ENCODE measurements at places on chromosomes 5 and 9.
A peak's percentile ranks its signal among the peaks of the same experiment; 100 is the strongest.

GRCh38 chr5:54785729-54786591 is 199.4 kb downstream of the ESM1 start:
- DNase-seq, result no peak

DNA sequence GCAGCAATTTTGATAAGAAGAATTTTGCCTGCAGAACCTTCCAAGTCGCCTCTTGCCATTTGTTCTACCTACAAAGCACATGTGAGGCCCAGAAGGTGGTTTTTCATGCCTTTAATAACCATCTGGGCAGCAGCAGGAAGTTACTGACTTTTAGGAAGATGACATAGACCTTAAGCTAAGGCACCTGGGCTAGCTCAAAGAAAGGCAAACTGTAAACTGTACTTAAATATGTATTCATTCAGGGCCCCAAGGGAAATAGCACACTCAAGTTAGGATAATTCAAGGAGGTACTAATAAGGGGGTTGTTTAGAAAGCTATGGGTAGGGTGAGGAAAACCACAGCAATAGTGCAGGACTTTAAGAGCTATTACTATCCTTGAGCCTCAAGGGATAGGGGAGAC is 57.3 kb upstream of the HSPB3 start:
- no peak for DNase-seq

DNA sequence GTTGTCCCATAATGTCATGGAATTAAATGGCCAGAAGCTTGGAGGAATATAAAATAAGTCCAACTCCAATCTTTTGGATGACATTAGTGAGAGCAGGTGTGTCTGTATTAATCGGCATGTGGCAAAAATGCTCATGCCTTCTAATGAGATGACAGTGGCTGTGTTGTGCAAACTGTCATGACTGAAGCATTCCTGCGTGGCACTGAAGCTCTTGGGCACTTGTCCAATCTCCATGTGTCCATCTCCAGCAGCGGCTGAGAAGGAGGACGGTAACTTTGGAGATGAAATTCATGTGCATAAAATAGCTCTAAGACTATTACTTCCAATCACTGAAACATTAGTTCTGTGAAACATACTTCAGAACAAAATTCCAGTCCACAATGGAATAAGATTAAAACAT is 697.5 kb upstream of the GRAMD2B start:
- DNase-seq, result no peak

- DNase-seq, result no peak
Measured at GRCh38 chr9:20980832-20981455, 50.5 kb downstream of the HACD4 start.

GRCh38 chr9:91571036-91571435 is 147.4 kb upstream of the NFIL3 start:
- DNase-seq, result no peak

- DNase-seq, result no peak
Measured at GRCh38 chr5:54804086-54804485, 181.3 kb downstream of the ESM1 start.

- no peak for DNase-seq
Measured at GRCh38 chr9:105393576-105394344, 54.1 kb upstream of the FSD1L start.

GRCh38 chr9:2560180-2560579 is 61.4 kb upstream of the VLDLR start:
- no peak for DNase-seq

- no peak for DNase-seq
Measured at GRCh38 chr9:116471093-116471906, 215.8 kb upstream of the TRIM32 start.

- DNase-seq, result no peak
Measured at GRCh38 chr5:131635684-131636572, 899 bp upstream of the RAPGEF6 start.

- DNase-seq, result no peak
Measured at GRCh38 chr9:21281275-21281674, 23.8 kb downstream of the IFNA5 start.

DNA sequence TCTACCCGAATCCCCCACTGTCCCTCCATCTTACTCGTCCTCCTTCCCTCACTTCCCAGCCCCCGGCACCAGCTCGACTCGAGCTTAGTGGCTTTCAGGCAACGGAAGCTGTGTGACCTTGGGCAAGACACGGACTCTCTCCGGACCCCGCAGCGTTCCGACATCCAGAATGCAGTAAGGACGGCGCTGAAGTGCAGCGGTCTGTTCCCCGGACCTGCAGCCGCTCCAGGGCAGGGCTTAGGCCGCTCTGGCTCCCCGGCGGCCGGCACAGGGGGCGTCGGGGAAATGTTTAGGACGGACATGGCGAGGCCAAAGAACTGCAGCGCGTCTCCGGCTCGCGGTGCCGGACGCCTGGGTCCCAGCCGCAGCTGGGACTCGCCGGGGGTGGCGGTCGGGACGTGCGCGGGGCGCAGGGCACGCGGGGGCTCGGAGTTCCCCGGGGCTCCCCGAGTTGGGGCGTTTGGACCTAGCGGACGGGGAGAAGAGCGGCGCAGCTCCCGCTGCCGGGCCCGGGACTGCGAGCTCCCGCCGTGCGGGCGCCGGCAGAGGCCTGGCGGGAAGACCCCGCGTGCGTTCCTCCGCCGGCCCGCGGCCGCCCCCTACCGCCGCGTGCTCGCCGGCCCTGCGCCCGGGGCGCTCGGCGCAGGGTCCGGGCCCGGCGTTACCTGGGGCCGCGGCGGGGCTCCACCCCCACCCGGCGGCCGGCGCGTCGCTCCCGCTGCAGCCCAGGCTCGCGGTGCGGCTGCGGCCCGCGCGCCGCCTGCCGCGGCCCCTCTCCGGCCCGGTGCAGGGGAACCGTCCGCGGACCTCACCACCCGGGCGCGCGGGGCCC is 5.6 kb upstream of the RNF44 start:
- peak; percentile 42 for DNase-seq

GRCh38 chr5:4520559-4520958 is 619.6 kb upstream of the ADAMTS16 start:
- DNase-seq, result no peak

GRCh38 chr9:128341435-128341849 is 1.1 kb downstream of the SLC27A4 start:
- peak; percentile 83 for DNase-seq

DNA sequence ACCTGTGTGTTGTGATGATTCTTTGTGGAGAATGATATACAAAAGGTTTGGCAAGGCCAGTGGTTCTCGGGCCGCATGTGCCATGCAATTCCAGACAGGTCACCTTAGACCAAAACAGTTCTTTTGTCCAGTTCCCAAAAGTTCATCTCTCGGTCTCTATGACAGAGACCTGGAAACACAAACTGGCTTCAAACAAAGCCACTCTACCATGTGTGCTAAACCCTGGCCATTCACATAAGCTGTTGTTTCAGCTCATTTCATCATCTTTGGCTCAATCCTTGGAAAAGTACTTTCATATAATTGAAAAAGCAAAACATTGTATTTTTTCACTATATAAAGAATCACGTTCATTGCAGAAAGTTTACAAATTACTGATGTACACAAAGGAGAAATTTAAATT is 210.5 kb upstream of the SEMA6A start:
- DNase-seq, result no peak

DNA sequence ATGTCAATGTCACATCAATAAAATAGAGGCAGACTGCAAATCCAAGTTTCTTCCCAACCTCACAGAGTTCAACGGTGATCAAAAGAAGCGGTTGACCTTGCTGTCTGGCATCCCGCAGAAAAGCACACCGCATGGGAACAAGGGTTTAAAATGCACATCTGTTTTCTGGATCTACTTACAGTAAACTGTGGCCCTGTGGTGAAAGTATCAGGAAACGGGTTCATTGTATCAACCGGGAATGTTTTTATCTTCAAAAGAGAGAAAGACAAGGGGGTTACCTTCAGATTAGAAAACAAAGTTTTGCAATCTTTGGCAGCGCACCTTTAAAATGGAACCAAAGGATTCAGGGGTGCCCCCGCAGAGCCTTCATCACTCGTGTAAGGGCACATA is 15.5 kb upstream of the FRRS1L start:
- DNase-seq, result no peak

GRCh38 chr9:131349881-131350563 is 43.9 kb upstream of the PRRC2B start:
- DNase-seq, result peak; percentile 92

DNA sequence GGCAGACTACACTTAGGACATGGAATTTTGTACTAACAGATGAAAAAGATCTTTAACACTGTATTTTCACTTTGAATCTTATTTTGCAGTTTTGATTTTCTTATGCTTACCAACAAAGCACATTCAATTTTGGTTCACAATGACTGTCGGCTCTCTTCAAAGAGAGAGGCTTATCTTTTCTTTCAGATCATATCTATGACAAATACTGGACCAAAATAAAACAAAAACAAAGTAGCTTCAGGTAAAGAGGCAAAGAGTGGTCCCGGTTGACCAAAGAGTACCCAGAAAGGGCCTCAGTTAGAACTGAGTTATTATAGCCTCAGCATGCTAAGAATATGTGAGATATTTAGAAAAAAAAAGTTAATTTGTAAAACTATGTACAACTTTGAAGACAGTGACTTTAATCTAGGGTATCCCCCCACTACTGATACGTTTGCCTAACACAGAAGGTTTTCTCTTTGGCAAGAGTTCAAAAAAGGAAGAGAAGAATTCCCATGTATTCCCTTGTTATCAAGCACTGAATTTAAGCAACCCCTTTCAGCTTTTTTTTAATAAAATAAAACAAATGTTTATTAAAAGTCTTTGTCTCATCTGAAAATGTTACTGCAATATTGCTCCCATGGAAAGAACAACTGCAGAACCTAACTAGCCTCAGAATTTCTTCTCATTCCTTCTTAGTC is 50.5 kb downstream of the NR6A1 start:
- DNase-seq, result no peak

DNA sequence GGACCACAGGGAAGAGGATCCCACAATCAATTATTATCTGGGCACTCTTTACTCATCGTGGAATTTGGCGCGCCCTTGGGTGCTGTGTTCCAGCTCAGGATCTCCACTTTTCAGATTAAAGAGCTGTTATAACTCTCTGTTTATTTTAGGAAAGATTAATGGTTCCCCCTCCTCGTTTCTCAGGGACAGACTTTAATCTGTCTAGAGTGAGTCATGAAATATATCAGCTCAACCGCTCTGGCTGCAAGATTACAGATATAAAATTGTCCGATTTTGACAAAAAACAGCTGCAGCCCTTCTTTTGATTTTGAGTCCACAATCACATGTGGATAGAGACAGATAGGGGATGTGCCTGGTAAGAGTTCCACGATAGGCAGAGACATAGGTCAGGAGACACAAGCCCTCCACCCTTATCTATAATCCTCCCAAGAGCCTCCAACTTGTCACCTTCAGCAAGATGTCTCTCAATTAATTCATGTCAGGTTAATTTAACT is 77.6 kb upstream of the ANKRD55 start:
- no peak for DNase-seq

- no peak for DNase-seq
Measured at GRCh38 chr5:8060953-8061429, 192.0 kb downstream of the MTRR start.

DNA sequence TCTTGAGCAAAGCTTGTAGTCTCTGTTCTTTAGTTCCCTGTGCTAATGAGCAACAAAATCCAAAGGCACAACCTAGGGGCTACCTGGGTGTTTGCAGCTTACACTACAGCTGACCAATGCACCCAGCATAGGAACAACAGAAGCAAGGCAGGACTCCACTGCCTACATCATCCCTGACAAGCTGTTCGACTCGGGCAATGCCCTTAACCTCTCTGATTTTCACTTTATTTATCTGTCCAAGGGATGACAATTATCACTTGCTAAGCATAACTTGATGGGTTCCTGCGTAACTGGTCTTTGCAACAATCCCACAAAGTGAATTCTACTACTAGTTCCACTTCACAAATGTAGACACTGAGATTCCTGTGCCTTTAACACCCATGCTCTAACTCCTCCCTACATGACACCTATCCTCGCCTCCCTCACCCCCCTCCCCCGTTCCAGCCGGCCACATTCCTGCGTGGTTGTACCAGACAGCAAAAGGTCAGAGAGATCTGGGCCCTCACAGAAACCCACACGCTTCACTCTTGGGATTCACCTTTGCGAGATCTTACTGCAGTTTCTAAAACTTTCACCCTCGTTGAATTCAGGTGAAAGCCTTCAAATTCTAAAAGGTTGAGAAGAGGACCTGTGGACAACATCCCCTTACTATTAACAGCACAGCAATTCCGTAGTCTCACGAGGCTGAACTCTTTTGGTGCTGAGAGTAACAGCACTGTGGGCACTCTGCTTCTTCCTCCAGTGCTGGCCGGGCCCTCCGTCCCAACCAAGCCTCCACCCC is 995 bp downstream of the IPPK start:
- DNase-seq, result peak; percentile 57

GRCh38 chr5:180119031-180119902 is 47.7 kb upstream of the RNF130 start:
- DNase-seq, result peak; percentile 6

DNA sequence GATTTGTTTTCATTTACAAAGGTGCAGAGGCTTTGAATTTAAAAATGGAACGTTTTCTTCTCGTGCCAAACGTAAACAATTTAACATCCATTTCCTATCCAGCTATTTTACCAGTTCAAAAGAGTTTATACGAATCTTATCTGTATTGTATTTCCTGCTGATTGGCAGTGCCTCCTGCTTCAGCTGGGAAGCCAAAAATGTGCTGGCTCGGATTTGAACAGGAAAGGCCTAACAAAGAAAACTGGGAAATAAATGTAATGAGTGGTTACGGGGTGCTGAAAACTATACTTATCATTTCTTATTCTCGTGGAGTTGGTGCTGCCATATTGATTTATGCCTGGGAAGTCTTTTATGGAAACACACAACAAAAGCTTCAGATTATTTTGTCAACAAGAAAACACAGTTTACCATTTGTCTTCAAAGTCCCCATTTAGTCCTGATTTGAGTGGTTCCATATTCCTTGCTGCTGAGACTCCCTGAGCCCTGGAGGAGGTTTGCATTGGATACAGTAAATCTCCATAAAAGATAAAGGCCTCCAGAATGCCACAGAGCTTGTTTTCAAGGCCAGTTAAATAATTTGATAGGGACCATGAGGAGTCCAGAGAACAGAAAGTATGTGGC is 507.4 kb downstream of the RASEF start:
- DNase-seq, result no peak

GRCh38 chr9:128124873-128125579 is 2.5 kb downstream of the PTGES2 start:
- peak; percentile 74 for DNase-seq

DNA sequence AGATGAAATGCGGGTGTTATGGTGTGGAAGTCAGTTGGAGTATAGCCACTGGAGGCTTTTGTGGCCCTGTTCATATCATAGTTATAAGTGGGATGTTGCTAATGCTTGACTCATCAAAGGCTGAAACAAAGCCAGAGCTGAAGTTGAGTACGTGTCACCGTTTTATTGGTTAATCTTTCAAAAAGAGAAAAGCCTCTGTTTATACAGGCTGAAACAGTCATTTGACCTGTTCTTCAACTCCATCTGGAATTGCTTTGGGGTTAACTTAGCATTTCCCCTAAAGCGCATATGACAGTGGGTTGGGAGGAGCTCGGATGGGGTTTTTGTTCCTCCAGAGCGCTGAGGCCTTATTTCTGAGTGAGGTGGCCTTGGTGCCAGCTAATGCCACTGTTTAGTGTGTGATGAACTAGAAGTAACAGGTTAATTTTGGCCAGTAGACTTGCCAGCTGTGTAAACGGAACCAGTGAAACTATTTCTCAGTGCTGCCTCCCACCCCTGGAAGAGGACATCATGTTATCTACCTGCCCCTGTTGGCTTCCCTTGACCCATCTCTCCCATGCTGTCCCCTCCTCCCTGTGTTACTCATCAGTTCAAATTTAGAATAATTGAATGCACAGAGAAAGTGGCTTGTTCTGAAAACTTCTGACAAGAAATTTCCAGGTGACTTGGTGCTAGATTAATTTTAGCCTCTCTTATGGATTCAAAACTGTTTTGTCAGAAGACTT is 34.2 kb downstream of the MTAP start:
- DNase-seq, result peak; percentile 34
